CD8-positive, alpha-beta memory T cell (primary cell): ENCODE measurements at places on chromosomes 2 and 18. TPM values are rescaled to one million over a fixed set of nuclear protein-coding genes. Genes with fewer than 3 reads are reported as not detected.

DNA sequence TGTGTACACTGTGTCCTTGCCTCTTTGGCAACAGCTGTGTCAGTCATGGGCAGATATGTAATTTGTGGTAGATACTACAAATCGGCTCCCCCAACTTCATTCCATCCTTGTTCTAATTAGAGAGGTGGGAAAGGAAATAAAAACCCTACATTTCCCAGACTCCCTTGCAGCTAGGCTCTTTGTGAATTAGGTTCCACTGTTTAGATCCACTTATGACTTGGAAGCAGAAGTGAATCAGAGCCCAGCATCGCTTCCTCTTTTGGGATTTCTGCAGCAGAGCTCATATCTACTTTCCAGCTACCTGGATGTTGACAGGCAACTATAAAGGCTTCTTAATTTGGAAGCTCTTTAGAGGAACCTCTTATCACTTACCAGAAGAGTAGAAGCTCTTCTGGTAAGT, 34.1 kb upstream of the NARS1 start:
- H3K27ac ChIP-seq = no peak overlapping the region
- H3K27me3 ChIP-seq = no peaks in the 10 kb centered on the region
- no peak overlapping the region for H3K4me3 ChIP-seq

The TTC31 gene
- total RNA-seq = 28.0 TPM

GRCh38 chr2:195795879-195796278, 138.9 kb downstream of the SLC39A10 start:
- no peak overlapping the region for H3K4me3 ChIP-seq
- DNase-seq = no peak
- H3K4me1 ChIP-seq = no peaks in the 10 kb centered on the region
- no peaks in the 10 kb centered on the region for H3K27me3 ChIP-seq
- H3K36me3 ChIP-seq = no peaks in the 10 kb centered on the region
- H3K27ac ChIP-seq = no peak overlapping the region

The ANKAR gene
- total RNA-seq = 3.2 TPM

DNA sequence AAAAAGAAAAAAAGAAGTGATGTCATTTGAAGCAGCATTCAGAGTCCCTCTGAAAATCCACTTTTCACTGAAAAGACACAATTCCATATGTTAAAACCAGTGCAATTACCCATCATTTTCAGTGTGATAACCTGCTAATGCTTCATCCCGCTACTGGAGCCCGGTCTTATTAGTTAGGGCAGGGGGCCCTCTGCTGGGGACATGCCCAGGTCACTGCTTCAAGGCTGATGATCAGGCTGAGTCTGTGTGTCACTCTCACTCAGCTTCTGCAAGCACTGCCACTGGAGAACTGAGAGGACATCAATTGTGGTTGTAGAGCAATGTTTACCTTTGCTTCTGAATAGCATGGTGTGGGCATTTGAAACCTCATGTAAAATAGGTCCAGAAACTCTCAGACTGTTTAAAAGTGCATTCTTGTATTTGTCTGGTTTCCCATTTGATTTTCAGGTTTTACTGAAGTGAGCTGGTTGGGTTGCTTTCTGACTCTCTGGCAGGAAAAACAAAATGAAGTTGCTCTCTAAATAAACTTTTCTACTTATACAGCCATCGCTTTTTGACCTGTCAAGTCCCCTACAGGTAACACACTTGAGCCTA, 49.2 kb upstream of the NXPH2 start:
- H3K4me3 ChIP-seq = no peak overlapping the region
- no peak for DNase-seq
- no peak overlapping the region for H3K27ac ChIP-seq
- no peaks in the 10 kb centered on the region for H3K4me1 ChIP-seq
- H3K36me3 ChIP-seq = no peaks in the 10 kb centered on the region
